T-helper 2 cell treated with Interferon-gamma antibody and Interleukin-4, amounts not matched to agents 5 μg/mL and 100 μg/mL, for 36 hours (primary cell): ENCODE measurements at places on chromosomes 2 and 18.

GRCh38 chr2:64498438-64498837 lies 25.7 kb upstream of the AFTPH start:
- peaks cover 7% of the 10 kb centered on the region for H3K4me1 ChIP-seq
- H3K27ac ChIP-seq, result no peak overlapping the region
- H3K4me3 ChIP-seq, result no peak overlapping the region
- no peak for DNase-seq
- H3K27me3 ChIP-seq, result peaks cover 41% of the 10 kb centered on the region

GRCh38 chr2:211281430-211282073 lies 725.2 kb downstream of the CPS1 start:
- H3K27ac ChIP-seq, result no peak overlapping the region
- DNase-seq, result no peak
- H3K4me3 ChIP-seq, result no peak overlapping the region

DNA sequence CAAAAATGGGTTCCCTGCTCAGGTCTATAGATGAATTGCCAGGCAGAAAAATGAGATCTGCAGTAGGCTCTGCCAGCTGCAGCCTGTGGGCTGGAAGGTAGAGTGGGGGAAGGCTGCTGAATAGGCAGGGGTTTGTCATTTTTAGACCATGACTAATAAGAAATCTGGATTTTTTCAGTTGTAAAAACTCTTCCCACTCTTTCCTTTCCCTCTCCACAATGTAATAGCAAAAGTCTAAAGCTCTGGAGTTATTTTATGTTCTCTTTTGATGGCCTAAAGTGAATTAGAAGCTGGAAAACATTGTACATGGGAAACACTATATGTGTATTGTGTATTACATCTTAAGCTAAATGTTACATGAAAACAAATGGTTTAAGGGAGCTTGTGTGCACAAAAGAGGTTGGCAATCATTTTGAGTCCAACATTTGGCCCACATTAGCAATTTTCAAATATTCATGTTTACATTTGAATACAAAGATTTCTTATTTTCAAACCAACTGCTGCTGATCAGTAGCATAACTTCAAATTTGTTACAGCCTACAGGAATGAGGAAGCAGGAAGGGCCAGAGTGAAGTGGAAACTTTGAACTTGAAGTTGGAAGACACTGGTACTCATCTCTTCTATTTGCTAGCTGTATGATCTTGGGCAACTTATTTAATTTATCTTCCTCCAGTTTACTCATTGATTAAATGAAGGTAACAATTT lies 407.1 kb downstream of the SLC4A3 start:
- no peak overlapping the region for H3K4me3 ChIP-seq
- H3K36me3 ChIP-seq, result no peaks in the 10 kb centered on the region
- DNase-seq, result no peak
- no peaks in the 10 kb centered on the region for H3K27me3 ChIP-seq
- H3K27ac ChIP-seq, result no peak overlapping the region
- no peaks in the 10 kb centered on the region for H3K4me1 ChIP-seq

GRCh38 chr18:6891788-6892187 lies 162.3 kb downstream of the ARHGAP28 start:
- no peaks in the 10 kb centered on the region for H3K27me3 ChIP-seq
- no peak overlapping the region for H3K4me3 ChIP-seq
- DNase-seq, result no peak
- no peaks in the 10 kb centered on the region for H3K36me3 ChIP-seq
- H3K4me1 ChIP-seq, result no peaks in the 10 kb centered on the region

GRCh38 chr18:75200071-75200470 lies 8.9 kb downstream of the PTGR3 start:
- H3K27ac ChIP-seq, result no peak overlapping the region
- no peak for DNase-seq
- H3K4me1 ChIP-seq, result peaks cover 2% of the 10 kb centered on the region
- H3K36me3 ChIP-seq, result peaks cover 18% of the 10 kb centered on the region
- peaks cover 3% of the 10 kb centered on the region for H3K27me3 ChIP-seq

DNA sequence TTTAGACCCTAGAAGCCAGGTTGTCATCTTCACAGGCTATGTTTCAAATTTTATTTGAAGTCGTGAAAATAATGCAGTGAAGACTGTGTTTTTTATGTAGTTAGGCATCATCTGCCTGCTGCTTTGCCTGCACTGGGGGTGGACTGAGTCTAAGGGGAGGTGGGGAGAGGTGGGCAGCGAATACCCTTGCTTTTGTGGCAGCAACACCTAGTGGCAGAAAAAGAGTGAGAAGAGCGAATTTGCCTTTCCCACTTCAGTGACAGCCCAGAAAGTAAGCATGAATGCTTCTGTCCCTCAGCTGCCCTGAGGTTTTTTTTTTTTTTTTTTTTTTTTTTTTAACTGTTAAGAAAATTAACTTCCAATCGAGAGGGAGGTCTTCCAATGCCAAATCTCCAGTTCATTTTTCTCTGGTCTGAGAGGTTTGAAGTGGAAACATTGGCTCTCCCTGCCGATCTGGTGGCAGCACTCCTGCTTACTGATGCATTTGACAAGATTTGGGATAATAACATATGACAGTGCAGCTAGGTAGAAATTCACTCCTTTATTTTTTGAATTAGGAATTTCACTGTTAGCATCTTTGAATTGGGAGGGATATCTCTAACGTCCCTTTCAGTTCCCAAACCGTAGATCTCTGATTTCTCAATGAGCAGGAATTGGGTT lies 60.3 kb upstream of the LYPD6B start:
- no peaks in the 10 kb centered on the region for H3K4me1 ChIP-seq
- no peak for DNase-seq
- no peak overlapping the region for H3K4me3 ChIP-seq
- no peaks in the 10 kb centered on the region for H3K27me3 ChIP-seq
- peaks cover 3% of the 10 kb centered on the region for H3K36me3 ChIP-seq
- no peak overlapping the region for H3K27ac ChIP-seq

DNA sequence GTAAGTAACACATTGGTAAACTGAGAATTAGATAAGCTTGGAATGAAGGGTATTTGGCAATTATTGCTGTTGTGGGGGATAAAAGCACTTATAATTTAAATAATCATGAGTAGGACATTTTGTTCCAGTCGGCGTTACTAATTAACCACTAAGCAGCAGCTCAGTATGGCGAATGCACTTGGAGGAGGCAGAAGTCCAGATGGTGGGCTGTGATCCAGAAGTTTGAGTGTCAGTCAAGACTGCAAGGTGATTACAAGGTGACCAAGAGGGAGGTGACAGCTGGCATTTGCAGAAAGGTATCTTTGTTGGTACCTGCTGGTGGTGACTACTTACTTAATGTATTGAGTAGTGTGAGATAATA lies 643.6 kb upstream of the FAM98A start:
- DNase-seq, result no peak
- H3K4me3 ChIP-seq, result no peak overlapping the region
- H3K36me3 ChIP-seq, result no peaks in the 10 kb centered on the region
- H3K4me1 ChIP-seq, result no peaks in the 10 kb centered on the region
- no peaks in the 10 kb centered on the region for H3K27me3 ChIP-seq

DNA sequence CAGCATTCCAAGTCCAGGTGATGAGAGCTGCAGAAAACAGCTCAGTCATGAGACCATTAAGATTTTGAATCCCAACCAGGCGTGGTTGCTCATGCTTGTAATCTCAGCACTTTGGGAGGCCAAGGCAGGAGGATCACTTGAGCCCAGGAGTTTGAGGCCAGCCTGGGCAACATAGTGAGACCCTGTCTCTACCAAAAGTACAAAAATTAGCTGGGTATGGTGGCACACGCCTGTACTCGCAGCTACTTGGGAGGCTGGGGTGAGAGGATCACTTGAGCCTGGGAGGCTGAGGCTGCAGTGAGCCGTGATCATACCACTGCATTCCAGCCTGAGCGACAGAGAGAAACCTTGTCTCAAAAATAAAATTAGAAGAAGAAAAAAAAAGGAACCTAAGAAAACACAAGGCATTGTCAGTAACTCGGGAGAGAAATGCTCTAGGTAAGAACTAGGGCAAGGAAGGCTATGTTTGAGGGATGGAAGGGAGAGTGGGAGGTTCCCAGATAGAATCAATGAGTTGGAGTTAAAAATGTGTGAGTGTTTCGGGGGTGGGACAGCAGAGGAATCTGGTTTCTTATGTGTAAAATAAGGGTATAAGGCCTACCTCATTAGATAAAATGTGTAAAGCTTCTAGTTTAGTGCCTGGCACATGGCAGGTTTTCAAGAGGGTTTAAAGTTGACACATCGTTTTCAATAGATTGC lies 23.3 kb upstream of the MTA3 start:
- no peak overlapping the region for H3K27ac ChIP-seq
- DNase-seq, result no peak
- no peaks in the 10 kb centered on the region for H3K27me3 ChIP-seq
- H3K36me3 ChIP-seq, result no peaks in the 10 kb centered on the region
- peaks cover 6% of the 10 kb centered on the region for H3K4me1 ChIP-seq
- H3K4me3 ChIP-seq, result no peak overlapping the region

- peaks cover 2% of the 10 kb centered on the region for H3K27me3 ChIP-seq
- no peak overlapping the region for H3K27ac ChIP-seq
- no peaks in the 10 kb centered on the region for H3K4me1 ChIP-seq
- no peaks in the 10 kb centered on the region for H3K36me3 ChIP-seq
- H3K4me3 ChIP-seq, result no peak overlapping the region
Measured at GRCh38 chr2:138665937-138666336, 114.3 kb downstream of the NXPH2 start.

GRCh38 chr2:54845094-54845493 lies 121.6 kb downstream of the EML6 start:
- H3K27ac ChIP-seq, result no peak overlapping the region
- H3K4me3 ChIP-seq, result no peak overlapping the region
- H3K27me3 ChIP-seq, result no peaks in the 10 kb centered on the region
- H3K36me3 ChIP-seq, result no peaks in the 10 kb centered on the region

- peaks cover 58% of the 10 kb centered on the region for H3K27me3 ChIP-seq
- H3K4me3 ChIP-seq, result peak overlapping the region; percentile 19
- DNase-seq, result no peak
- H3K36me3 ChIP-seq, result no peaks in the 10 kb centered on the region
- no peak overlapping the region for H3K27ac ChIP-seq
Measured at GRCh38 chr2:110116033-110116710, 550 bp upstream of the MALL start.

GRCh38 chr2:147293991-147294824 lies 550.6 kb upstream of the ACVR2A start:
- no peak for DNase-seq
- H3K27ac ChIP-seq, result peak overlapping the region; percentile 80
- H3K4me3 ChIP-seq, result peak overlapping the region; percentile 39
- peaks cover 3% of the 10 kb centered on the region for H3K27me3 ChIP-seq
- peaks cover 78% of the 10 kb centered on the region for H3K4me1 ChIP-seq

GRCh38 chr2:151716721-151717120 lies 17.6 kb downstream of the NEB start:
- H3K27ac ChIP-seq, result no peak overlapping the region
- H3K4me3 ChIP-seq, result no peak overlapping the region
- no peak for DNase-seq
- no peaks in the 10 kb centered on the region for H3K27me3 ChIP-seq
- H3K4me1 ChIP-seq, result peaks cover 3% of the 10 kb centered on the region

DNA sequence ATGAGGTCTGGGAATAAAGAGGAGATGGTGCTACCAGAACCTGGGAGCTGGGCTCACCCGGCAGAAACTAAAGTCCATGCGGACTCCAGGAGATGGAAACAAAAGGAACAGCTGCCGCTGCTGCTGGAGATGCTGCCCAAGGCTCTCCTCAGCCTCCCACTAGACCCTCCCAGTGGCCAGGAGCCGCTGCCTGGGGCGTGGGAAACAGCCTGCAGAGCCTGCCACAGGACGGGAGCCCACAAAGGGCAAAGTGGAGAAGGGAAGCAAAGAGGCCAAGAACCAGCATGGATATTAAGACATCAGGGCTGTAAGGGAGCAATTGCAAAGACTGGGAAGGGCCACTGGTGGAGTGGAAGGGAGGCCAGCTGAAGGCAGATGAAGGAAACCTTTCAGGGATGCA lies 179.6 kb downstream of the NCK2 start:
- peaks cover 8% of the 10 kb centered on the region for H3K36me3 ChIP-seq
- H3K27me3 ChIP-seq, result no peaks in the 10 kb centered on the region
- no peak overlapping the region for H3K4me3 ChIP-seq
- H3K4me1 ChIP-seq, result peaks cover 31% of the 10 kb centered on the region

DNA sequence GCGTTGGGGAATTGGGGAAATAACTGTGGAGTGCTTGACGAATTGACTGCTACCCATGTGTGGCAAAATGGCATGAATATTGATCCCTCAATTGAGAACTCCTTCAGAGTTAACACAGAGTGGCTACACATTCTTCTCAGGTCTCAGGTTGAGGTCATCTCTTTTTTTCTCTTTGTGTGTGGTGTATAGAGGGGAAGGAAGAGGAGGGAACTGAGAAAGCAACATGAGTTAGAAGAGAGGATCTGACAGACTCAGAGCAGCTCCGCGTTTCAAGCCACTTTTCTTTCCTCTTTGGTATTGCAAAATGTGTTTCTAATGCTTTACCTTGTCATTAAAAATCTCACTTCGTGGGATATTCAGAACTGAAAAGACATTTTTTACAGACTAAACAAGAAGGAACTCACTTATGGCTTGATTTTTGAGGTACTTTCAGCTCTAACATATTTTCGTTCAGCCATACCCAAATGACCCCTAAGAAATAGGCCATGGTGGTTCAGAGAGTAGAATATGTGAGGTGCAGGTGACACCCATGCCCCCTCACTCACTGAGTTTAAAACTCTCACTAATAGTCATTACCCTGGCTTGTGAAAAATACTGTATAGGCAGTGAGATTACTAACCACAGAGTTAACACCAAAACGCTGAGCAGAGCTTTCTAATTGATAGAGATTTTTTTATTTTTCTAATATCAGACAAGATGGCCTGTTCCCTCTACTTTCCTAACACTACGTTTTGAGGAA lies 22.5 kb downstream of the STAT4 start:
- peak overlapping the region; percentile 83 for H3K27ac ChIP-seq
- peaks cover 59% of the 10 kb centered on the region for H3K36me3 ChIP-seq
- H3K27me3 ChIP-seq, result no peaks in the 10 kb centered on the region
- H3K4me3 ChIP-seq, result peak overlapping the region; percentile 58
- DNase-seq, result no peak

DNA sequence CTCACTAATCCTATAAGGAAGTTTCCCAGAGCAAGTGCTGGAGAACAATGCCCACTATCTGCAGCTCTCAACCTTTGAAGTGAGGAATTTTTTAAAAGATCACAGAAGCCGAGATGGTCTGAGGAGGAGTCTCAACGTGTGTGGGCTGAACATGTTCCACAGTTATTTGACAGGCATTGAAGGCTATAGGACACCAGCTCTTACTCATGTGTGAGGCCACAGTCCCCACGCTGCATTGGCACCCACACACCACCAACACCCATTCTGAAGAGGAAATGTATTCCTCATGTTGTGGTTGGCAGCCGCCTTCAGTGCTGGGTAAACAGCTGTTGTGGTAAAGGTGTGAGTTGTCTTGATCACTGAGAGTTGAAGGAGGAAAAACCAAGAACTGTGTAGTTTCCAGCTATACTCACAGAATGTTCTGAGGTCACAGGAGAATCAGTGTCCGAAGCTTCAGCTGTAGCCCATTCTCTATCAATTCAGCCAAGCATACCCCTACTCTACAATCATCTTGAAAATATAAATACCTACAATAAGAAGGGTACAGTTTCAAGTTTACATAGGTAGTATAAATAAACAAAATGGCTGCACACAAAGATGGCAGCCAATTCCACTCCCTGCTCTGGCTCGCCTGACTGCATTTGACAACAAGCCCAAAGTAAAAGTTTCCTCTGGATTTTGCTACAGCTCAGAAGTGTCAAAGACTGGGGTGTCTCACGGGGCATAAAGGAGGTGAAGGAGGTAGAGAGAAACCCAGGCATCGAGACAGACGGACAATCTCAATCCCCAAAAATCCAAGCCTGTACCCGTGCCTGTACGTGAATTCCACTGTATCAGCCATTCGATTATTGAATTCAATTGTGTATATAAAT lies 12.1 kb downstream of the CD226 start:
- H3K27ac ChIP-seq, result no peak overlapping the region
- H3K27me3 ChIP-seq, result no peaks in the 10 kb centered on the region
- no peak overlapping the region for H3K4me3 ChIP-seq
- peak; percentile 93 for DNase-seq

GRCh38 chr2:136407117-136407951 lies 289.4 kb upstream of the CXCR4 start:
- H3K36me3 ChIP-seq, result no peaks in the 10 kb centered on the region
- H3K4me1 ChIP-seq, result no peaks in the 10 kb centered on the region
- peaks cover 50% of the 10 kb centered on the region for H3K27me3 ChIP-seq
- H3K27ac ChIP-seq, result no peak overlapping the region
- H3K4me3 ChIP-seq, result no peak overlapping the region
